ENCODE measurements at places on chromosomes 1 and 21. TPM values are rescaled to one million over a fixed set of nuclear protein-coding genes. Genes with fewer than 3 reads are reported as not detected.
A peak's percentile ranks its signal among the peaks of the same experiment; 100 is the strongest.

Gene GSTM1
- polyA plus RNA-seq = 0.97 TPM

DNA sequence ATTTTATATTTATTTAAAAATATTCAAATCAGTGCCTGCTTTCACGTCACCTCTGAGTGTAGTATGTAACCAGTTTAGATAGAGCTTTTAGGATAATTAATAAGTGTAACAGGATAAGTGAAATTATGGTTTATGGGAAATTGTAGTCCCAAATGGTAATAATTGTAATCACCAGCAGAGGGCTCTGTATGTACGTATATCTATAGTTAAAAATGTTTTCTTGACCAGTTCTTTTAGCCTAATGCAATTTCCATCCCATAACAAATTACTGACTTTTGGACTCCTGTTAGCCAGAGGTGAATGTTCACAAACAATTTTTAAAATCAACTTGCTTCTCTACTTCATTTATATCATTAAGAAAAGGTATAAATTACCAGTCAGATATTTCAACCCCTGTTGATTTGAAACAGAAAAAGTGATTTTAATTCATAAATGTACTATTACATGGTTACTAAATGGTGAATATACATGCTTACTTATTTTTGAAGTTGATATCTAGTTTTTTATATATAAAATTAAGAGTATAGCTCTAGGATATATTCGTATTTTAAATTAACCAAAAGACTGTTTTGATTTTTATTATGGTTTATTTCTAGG, 25.3 kb downstream of the SLC30A7 start:
- H3K4me1 ChIP-seq = no peaks in the 10 kb centered on the region
- no peaks in the 10 kb centered on the region for H3K27me3 ChIP-seq
- peaks cover 3% of the 10 kb centered on the region for H3K36me3 ChIP-seq
- no peak overlapping the region for H3K4me3 ChIP-seq

- DNase-seq = no peak
- peak overlapping the region; percentile 62 for H3K27ac ChIP-seq
- H3K4me3 ChIP-seq = no peak overlapping the region
- H3K4me1 ChIP-seq = no peaks in the 10 kb centered on the region
Observed at GRCh38 chr1:229563701-229564100, 5.2 kb upstream of the ABCB10 start.

DNA sequence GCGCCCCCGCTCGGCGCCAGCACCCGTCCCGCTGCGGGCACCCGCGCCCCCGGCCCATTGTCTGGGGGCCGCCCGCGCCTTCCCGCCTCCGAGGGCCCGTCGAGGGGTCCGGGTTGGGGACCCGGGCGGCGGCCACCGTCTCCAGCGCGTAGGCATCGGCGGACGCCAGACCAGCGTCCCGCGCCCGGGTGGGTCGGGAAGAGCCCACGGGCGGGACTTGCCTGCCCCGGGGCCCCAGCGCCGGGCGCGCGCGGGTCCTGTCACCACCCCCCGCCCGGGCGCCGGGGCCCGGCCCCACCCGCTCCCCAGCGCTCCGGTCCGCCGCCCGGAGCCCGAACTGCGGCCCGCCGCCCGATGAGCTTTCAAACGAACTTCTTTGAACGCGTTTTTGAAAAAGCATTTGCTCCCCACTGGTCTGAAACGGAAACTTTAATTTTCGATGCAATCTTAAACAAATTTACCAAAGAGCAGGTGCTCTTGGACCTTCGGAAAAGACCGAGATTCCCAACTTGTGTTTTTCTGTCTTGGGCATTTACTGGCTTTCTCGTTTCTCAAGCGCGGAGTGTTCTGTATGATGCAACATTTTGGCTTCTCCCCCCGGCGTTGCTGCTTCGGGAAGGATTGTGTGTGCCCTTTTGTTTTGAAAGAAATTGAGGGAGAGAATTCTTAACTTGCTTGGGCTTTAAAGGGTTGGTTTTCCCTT, 615 bp downstream of the CLIC4 start:
- H3K27me3 ChIP-seq = no peaks in the 10 kb centered on the region
- peak; percentile 65 for DNase-seq
- peak overlapping the region; percentile 92 for H3K27ac ChIP-seq

Gene PIGR
- 3,013 TPM for polyA plus RNA-seq

Measured in small intestine (tissue), 16 donors.